ENCODE measurements at places on chromosomes 4 and X.

GRCh38 chrX:153909980-153910360 lies 5.5 kb downstream of the AVPR2 start:
- no peak for DNase-seq

DNA sequence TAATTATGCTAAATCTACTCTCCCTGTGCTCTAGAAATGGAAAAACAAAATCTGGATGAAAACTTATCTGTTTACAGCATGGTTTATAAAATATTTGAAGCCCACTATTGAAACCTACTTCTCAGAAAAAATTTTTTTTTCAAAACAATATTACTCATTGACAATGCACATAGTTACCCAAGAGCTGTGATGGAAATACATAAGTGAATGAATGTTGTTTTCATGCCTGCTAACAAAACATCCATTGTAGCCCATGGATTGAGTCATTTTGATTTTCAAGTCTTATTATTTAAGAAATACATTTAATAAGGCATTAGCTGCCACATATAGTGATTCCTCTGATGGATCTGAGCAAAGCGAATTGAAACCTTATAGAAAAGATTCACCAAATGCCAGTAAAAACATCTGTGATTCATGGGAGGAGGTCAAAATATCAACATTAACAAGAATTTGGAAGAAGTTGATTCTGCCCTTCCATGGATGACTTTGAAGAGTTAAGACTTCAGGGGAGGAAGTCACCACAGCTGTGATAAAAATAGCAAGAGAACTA lies 144.7 kb upstream of the HHIP start:
- DNase-seq = no peak

DNA sequence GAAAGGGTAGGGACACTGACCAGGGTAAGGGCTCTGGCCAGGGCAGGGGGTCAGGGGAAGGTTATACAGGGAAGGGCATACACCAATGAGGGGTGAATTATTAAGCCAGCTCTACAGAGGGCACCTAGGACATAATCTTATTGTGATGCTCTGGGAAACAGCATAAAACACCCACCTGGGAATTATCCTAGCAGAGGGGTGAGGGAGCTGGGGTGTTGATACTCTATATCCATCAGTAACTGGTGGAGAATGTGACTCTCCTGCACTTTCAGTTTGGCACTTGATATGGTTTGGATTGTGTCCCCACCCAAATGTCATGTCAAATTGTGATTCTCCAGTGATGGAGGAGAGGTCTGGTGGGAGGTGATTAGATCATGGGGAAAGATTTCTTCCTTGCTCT lies 291.2 kb downstream of the ASMT start:
- DNase-seq = no peak

GRCh38 chrX:40104630-40104984 lies 6.8 kb upstream of the BCOR start:
- DNase-seq = peak; percentile 61

DNA sequence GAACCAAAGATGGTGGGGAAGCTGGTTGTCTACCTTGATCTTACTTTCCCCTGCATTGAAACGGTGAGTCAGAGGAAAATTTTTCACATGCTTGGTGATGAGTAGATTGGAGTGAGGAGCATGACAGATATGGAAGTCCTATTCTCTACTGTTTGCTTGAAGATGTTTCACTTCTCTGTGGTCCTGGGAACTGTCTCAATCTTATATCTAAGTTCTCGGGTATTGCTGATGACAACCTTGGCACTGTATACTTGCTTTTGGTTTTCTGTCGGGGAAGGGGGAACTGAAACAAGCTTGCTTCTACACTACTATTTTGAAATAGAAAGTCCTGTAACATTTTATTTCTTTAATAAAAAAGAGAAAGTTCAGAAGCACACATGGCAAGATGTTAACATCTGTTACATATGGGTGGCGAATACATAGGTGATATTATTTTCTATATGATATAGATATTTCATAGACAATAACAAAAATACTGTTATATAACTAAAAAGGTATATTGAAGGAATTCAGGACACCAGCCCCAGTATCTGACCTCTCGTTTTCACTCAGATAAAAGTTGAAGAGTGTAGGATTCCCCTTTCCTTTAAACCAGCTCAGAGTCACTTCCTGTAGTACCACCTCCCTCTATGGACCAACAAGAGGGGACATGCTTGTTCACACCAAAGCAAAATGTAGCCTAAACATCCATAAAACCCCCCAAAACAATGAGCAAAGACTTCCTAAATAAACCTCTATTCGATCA lies 88.8 kb downstream of the FMR1NB start:
- DNase-seq = no peak

- DNase-seq = no peak
Observed at GRCh38 chr4:120873554-120873953, 49.0 kb downstream of the PRDM5 start.

GRCh38 chrX:122584981-122585380 lies 599.1 kb upstream of the GRIA3 start:
- no peak for DNase-seq

- peak; percentile 97 for DNase-seq
Observed at GRCh38 chrX:49039598-49040375, 3.4 kb downstream of the TFE3 start.

GRCh38 chrX:112868586-112868985 lies 28.0 kb upstream of the AMOT start:
- DNase-seq = no peak

- DNase-seq = peak; percentile 67
Observed at GRCh38 chr4:139919521-139919920, 234.5 kb downstream of the MAML3 start.

- DNase-seq = no peak
Observed at GRCh38 chrX:52990848-52991247, 32.5 kb upstream of the FAM156A start.

- DNase-seq = no peak
Observed at GRCh38 chr4:65671372-65671771, 1.1 kb upstream of the EPHA5 start.

DNA sequence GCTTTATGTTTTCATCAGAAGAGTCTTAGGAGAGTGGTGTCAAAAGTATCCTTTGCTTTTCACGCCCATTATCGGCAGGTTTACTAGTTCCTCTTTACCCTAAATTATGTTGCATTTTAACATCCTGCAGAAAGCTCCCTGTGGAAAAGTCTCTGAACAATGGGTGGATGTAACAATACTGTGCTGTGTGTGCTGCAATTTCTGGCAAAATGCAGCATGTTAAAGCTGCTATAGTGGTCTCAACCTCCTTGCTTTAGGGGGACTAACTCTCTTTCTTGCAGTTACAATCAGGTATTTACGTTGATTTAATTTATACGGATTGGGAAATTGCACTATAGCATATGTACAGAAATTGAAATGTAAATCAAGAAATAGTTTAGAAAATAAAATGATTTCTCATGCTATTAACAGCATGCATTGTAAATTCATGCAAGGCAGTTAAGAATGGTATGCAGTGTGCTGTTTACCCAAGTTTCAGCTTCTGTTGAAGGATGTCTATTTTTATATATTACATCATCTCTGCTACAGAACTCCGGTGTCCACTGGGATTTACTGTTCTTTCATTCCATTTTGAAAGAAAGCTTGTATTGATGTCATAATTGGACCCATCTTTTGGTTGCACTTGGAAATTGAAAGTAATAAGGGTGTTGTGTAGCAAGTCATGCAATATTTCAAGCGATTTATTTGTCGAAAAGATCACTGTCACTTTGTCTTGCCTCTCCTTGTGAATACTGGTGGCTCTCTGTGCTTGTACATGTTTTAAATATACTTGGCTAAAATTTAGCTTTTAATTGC lies 145.7 kb downstream of the RAPGEF2 start:
- DNase-seq = peak; percentile 92

GRCh38 chrX:139063364-139063763 lies 351.8 kb upstream of the FGF13 start:
- DNase-seq = no peak

GRCh38 chr4:5365071-5366008 lies 314.1 kb downstream of the STK32B start:
- peak; percentile 87 for DNase-seq

DNA sequence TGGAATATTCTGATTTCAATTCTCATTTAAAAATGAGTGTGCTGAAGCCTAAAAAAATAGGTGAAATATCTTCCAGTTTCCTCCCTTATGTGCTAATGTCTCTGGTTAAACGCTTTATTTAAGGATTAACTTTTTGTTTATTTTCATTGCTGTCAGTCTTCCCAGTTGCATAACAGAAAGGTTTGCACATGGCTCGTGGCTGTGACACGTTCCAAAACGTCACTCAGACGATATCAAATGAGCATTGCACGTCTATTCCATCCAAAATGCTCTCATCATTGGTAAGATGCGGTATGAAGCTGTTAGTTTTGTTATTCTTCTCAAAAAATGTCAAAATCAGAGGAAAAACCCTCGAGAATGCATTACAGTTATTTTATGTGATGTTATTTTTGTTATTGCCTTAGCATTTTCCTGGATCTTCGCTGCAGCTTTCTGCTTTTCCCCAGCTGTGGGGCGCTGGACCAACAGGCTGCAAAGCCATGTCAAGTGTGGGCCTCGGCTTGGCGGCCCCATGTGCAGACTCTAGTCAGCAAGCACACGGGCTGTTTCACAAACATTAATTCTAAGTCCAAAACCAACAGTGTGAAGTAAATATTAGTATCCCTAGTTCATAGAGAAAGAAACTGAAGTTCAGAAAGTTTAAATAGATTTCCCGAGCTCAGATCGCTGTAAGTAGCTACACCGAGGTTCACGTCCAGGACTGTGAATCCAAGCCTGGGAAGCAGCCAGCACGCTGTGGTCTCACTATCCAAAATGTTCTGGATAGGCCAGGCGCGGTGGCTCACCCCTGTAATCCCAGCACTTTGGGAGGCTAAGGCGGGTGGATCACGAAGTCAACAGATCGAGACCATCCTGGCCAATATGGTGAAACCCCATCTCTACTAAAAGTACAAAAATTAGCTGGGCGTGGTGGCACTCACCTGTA lies 793.4 kb upstream of the FRG1 start:
- no peak for DNase-seq

DNA sequence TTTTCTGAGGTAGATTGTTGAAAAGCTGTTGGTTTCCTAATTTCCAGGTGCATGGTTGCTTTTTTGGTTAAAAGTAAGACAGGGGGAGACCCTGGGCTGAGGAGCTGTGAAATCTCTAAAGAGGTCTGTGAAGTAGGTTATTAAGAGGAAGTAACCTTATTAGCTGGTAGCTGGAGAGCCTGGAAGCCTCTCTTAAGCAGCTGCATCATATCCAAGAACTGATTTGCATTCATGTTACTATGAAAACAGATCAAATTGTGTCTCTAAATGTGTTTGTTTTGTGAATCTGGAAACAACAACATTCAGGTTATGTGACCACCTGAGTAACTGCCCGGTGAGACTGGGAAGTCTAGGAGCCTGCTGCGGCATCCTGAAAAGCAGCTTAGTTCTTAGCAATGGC lies 54.1 kb downstream of the ARHGAP10 start:
- no peak for DNase-seq

DNA sequence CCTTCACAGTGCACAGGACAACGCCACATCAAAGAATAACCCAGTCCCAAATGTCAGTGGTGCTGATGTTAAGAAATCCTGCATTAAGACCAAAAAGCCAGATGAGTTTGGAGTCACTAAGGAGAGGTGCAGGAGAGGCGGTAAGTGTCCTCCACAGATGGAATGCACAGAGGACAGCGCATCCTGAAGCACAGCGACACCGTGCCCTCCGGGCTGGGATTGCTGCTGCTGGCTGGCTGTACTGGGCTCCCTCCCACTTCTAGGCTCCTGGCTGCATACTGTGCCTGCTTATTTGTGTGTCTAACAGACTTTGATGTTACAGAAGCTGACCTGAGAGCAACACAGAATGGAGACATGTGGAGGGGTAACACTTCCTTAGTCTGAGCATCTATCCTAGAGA lies 325.6 kb upstream of the BOD1L1 start:
- DNase-seq = no peak

- no peak for DNase-seq
Observed at GRCh38 chrX:30241724-30242415, at the start of gene MAGEB4. Gene MAGEB4 (plus strand): TSS chrX:30242000. CDS start chrX:30242136, 136 bp downstream.

DNA sequence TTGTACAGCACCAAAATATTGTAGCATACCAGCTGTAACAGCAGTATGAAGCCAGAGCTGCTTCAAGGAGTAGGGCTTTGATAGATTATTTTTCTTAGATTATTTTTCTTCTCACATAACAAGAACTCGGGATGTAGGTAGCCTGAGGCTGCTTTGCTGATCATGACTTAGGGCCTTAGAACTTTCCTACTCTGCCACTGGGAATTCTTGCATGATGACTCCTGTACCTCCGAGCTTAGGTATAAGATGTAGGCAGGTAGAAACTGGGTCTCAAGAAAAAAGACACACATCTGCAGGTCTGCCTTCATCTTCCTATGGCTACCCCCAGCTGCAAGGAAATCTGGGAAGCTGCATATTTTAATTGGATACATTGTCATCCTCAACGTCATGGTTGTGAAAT lies 115.9 kb upstream of the PNPLA4 start:
- no peak for DNase-seq

GRCh38 chr4:177100307-177100706 lies 209.4 kb upstream of the NEIL3 start:
- DNase-seq = no peak

GRCh38 chr4:126191536-126191935 lies 876.8 kb downstream of the FAT4 start:
- DNase-seq = no peak

GRCh38 chrX:134172588-134173259 lies 64.3 kb upstream of the CCDC160 start:
- peak; percentile 0 for DNase-seq

GRCh38 chrX:22087011-22087557 lies 55.0 kb downstream of the PHEX start:
- DNase-seq = no peak

DNA sequence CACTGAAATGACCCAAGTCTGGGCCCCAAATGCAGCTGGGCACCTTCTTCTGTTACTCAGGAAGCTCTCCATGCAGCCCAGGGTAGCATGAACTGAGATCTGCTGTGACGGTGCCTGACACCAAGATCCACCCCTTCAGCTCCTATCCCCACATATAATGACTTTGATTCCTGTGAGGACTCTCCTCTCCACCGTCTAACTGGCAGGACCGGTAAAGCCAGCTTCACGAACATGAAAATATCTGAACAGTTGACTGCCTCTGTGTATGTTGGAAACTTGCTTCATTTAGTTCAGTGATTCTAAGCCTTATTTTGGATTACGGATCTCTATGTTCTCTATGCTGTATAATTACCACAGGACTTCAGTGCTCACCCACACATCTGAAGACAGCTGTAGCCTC lies 115.5 kb upstream of the TMEM150C start:
- DNase-seq = no peak

- DNase-seq = no peak
Observed at GRCh38 chrX:133911825-133912495, 73.4 kb downstream of the GPC3 start.

GRCh38 chrX:39399387-39399786 lies 598.1 kb downstream of the MID1IP1 start:
- DNase-seq = no peak

DNA sequence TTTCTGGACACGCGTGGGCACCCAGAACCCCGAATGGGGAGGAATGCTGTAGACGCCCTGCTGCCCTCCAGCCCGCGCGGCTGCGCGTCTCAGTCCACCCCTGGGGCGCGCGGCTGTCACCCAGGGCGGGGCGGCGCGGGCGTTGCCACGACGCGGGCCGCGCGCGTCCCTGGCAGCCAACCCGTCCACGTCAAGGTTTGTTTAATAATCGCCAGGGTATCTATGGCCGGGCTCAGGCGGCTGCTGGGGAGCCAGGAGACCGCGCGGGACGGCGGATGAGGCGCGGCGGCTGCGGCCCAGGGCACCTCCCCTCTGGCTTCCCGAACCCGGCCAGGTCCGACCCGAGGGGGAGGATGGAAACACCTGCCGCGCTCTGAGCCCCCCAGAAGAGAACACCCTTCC lies at the start of gene SPATA18:
Gene SPATA18, plus strand, starts transcription at position 92 of the 402 bp plus-strand sequence. CDS start 401 bp downstream, outside the sequence.
- DNase-seq = peak; percentile 24
